ENCODE measurements at places on chromosomes 13 and 19.

GRCh38 chr13:29162638-29163235, 342.6 kb downstream of the MTUS2 start:
- DNase-seq = no peak

GRCh38 chr13:85536706-85537105, 262.5 kb downstream of the SLITRK6 start:
- no peak for DNase-seq

DNA sequence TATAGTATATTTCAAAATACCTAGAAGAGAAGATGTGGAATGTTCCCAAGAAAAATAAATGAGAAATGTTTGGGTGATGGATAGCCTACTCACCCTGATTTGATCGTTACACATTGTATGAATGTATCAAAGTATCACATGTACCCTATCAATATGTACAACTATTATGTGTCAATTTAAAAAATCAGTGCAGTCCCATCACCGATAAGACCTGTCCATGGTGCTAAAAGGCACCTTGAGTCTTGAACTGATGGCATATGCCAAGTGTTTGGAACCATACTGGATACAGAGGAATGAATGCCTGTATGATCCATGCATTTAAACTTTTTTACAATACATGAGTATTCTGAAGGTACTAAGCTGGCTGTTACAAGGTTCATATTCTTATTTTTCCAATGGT, 50.2 kb upstream of the ZNF835 start:
- no peak for DNase-seq

DNA sequence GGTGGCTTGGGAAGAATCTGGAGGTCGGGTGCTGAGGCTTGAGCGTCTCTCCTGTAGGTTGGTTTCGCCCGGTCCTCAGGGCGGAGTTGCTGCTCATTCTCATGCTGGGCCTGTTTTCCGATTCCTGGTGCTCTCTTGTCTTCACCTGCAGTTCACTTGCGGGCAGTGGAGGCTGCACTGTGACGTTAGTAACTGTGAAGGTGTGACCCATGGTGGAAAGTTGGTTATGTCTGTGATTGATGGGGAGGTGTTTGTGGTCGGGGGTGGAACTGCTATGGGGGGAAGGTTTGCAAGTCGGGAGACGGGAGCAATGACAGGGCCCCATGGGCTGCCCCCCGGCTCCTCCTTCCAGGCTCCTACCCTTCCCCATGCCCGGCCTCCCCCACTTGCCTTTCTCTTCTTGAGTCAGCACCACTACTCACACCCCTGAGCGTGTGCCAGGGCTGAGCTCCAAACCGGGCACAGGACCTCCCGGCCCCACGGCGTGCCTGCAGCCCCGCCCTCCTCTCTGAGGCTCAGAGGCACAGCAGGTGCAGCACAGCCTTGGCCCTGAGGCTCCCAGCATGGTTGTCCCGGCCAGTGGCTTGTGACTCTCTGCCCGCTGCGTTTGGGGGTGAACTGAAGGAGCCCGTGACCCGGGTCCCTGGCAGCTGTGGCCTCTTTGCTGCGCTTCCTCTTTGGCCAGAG, 79.1 kb downstream of the ATP11A start:
- DNase-seq = no peak

DNA sequence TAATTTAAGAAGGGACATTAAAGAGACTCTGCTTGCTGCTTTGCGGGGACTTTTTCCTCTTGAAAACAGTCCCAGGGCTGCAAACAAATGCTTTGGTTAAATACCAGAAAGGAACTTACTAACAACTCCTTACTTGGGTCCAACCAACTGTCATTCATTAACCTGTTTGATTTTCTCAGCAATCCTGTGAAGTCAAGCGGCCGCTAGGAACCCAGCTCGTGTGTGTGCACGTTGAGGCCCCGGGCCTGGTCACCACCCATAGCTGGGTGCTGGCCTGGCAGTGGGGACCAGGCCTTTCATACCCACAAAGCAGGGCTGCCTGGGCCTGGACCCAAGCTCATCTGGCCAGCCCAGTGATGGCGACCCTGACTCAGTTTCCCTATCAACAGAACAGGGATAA, 50.7 kb downstream of the C1QTNF9 start:
- no peak for DNase-seq

DNA sequence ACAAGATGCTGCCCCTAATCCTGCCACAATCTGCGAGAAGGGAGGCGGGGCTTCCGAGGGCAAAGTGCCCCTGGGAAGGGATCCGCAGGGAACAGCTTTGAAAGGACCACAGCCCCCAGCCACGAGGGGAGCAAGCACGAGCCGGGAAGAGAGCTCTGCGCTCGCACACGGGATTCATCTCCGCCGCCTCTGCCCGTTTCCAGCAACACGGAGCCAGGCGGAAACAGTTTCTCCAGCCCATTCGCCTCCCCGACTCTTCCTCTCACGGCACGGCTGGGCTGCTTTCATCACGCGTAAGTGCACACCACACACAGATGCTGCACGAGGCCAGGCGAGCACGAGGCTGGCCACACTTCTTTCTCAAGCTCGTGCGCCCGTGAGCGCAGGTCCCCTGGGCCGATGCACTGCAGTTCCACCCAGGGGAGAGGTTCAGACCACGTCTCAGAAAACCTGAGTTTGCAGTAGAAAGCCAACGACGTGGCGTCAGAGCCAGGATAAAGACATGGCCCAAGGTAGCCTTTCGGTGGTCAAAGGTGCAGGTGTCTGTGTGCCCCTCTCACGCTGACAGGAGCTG, 33.6 kb downstream of the NAXD start:
- DNase-seq = no peak

GRCh38 chr13:40789275-40790153, at the start of gene SLC25A15:
Gene SLC25A15 (plus strand): TSS chr13:40789611. CDS start chr13:40793227, 3,616 bp downstream.
- peak; percentile 79 for DNase-seq

GRCh38 chr19:6108721-6109633, 1.3 kb downstream of the RFX2 start:
- no peak for DNase-seq

DNA sequence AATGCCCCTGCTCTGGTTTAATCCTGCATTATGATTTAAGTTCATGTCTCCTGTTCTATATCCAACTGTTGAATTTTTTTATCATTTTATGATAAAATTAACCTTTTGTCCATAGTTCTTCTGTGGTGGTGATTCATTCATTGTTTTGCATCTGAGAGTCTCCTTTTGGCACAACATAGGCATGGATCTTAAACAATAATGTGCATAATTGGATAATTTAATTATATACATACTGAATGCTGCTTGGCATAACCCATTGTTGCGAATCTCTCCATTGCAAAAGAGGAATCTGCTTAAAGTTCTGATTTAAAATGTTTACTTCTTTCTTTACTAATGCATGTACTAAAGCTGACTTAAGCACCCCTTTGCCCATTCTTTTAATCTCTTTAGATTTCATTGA, 2788.4 kb downstream of the PCDH9 start:
- no peak for DNase-seq

DNA sequence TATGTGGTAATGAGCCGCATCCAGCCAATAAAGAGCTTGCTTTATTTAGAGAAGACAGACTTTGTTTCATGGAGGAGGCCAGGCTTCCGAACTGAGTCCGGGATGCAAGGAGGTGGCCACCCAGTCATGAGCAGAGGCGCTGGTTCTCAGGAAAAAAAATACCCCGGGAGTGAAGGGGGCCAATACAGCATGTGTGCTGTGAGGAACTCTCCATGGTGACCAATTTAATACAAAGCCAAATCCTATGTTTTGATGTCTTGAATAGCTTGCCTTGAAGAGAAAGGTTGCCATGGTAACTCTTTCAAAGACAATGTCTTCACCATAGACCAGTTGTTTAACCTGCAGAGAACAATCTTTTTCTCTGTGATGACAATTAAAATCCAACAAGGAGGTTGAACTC, 43.4 kb upstream of the PDCD5 start:
- DNase-seq = no peak

DNA sequence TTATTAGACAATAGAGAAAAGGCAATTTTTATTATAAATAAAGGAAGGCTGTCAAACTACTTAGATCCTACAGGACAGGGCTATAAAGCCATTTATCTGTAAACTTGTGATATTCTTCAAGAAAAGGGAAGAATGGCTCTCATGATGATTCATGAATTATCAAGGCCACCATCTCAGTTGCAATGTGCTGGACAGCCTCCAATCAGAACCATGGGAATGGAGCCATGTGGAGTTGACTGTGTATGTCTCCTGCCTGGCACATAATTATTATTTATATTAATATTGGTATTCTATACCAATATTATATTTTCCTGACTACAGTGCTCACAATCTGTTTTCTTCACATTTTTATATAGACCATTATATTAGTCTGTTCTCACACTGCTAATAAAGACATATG, 560.5 kb upstream of the MIR17HG start:
- no peak for DNase-seq

DNA sequence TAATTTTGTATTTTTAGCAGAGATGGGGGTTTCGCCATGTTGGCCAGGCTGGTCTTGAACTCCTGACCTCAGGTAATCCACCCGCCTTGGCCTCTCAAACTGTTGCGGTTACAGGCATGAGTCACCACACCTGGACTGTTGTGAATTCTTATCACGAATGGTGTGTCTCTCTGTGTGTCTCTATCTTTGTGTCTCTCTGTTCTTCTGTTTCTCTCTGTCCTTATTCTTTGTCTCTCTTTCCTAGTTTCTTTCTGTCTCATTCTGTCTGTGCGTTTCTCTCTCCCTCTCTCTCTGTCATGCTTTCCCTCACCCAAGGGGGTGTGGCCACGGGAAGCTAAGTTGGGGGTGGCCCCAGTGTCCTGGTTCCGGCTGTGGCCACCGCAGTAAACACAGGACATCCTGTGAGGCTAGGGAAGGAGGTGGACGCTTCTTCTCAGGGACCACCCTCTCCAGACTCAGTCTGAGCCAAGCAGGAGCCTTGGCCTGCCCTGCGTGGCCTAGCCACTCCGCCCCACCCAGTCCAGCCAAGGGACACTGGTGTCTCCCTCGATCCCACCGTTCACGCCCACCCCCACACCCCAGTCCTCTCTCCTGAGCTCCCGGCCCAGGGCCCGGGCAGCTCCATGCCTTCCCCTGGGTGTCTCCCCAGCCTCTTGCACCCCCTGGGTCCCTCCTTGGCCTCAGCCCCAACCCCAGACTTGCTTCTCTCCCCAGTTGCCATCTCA, 3.9 kb upstream of the PRX start:
- no peak for DNase-seq

DNA sequence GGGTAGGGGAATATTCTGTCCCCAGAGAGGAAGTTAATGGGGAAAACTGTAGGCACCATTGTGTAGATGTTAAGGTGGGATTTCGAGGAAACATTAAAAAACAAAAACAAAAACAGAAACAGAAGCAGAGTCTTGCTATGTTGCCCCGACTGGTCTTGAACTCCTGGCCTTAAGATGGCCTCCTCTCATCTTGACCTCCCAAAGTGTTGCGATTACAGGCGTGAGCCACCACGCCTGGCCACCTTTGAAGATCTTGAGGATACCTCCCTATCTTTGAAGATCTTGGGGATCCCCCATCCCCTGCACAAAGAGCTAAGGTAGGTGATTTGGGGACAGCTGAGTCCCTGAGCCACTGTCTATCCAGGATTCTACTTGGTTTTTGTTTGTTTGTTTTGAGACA, 553 bp upstream of the ICAM3 start:
- no peak for DNase-seq

GRCh38 chr13:26019251-26019650, 32.6 kb downstream of the SHISA2 start:
- DNase-seq = no peak

- no peak for DNase-seq
Measured at GRCh38 chr13:20676213-20676612, 27.3 kb upstream of the IL17D start.

GRCh38 chr13:111051041-111051725, 63.9 kb upstream of the ARHGEF7 start:
- no peak for DNase-seq

DNA sequence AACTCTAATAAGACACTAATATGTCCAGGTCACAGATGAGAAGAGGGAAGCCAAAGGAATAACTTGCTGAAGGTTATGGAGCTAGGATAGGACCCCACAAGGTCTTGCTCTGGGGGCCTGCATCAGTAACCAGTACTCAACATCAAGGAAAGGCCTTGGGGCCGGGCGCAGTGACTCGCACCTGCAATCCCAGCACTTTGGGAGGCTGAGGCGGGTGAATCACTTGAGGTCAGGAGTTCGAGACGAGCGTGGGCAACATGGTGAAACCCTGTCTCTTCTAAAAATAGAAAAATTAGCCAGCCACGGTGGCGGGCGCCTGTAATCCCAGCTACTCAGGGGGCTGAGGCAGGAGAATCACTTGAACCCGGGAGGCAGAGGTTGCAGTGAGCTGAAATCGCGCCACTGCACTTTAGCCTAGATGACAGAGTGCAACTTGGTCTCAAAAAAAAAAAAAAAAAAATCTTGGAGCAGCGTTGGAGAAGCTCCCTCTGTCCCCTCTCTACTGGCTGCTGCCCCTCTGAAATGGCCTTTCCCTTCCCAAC, 1.8 kb downstream of the LONP1 start:
- no peak for DNase-seq

GRCh38 chr19:16951529-16951928, 62.7 kb downstream of the F2RL3 start:
- DNase-seq = no peak

DNA sequence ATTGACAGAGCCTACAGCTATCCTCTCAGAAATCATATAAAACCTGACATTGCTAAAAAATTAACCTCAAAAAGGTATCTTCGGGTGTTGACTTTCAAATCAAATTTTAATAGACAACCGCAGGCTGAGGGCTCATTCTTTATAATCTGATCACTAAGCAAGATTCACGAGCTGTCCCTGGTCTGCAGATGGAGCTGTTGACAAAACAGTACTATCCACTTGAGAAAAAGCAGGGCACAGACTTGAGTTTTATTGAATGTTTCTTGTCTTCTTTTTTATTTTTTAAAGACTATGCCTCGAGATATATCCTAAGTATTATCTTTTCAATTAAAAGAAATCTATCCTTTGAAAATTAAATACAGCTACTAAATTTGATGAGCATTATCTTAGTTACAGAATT, 540.5 kb downstream of the PCDH9 start:
- no peak for DNase-seq

DNA sequence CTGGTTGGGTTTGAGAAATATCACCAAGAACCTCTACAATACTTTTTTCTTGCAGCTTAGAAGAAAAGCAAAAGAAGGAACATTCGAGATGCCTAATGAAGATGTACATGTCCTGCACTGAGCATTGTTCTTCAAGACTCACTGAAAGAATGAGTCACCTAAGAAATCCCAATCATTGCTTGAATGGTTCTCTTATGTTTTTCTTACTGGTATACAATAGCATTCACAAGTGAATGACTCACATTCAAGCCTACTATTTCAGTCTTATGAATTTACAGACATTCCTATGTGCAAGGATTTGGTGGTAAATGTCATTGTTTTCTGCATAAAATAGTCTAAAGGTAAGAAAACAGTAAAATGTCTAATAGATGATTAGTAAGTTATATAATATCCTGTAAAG, 594.6 kb downstream of the PCDH9 start:
- DNase-seq = no peak

DNA sequence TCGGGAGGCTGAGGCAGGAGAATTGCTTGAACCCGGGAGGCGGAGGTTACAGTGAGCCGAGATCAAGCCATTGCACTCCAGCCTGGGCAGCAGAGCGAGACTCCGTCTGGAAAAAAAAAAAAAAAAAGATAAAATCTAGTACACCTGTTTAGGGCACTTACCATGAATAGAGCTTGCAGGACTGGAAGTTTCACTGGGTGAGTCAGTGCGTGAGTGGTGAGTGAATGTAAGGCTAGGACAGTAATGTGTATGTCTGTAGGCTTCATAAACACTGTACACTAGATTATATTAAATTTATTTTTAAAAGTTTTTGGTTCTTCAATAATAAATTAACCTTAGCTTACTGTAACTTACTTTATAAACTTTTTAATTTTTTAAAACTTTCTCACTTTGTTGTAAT, 22.9 kb downstream of the PPP5C start:
- DNase-seq = no peak

Data from GM12892 (cell line).